ENCODE measurements at places on chromosomes 6 and 20. TPM values are rescaled to one million over a fixed set of nuclear protein-coding genes. Genes with fewer than 3 reads are reported as not detected.

DNA sequence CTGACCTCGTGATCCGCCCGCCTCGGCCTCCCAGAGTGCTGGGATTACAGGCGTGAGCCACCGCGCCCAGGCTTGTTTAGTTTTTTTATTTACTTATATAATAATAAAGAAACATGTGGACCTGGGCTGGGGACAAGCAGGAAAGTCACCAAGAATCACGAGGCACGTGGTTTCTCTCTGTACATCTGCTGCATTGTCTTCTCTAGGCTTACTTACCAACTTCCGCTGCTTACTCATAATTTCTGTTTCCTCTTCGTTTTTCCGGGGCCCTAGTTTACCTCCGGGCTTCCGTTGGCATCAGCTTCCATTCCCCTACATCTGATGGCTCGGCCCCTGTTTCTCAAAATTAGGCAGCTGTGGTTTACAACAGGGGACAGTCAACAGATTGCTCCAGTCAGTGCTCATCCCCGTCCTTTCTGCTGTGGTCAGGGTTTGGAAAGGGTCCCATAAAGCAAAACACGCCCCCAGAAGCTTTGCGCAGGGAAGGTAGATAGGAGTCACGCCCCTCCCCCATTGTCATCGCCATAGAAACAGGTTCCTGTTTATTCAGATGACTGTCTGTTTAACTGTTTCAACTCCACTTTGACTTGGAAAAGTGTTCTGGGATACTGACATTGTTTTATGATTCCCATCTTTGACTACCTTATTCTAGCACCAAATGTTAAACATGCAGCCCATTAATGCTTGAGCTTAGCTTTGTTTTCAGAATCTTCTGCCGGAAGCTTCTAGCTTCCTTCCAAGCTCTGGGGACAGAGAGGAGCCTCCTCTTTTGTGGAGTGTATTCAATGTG, 31.9 kb upstream of the TXLNB start:
- DNase-seq = peak; percentile 86

DNA sequence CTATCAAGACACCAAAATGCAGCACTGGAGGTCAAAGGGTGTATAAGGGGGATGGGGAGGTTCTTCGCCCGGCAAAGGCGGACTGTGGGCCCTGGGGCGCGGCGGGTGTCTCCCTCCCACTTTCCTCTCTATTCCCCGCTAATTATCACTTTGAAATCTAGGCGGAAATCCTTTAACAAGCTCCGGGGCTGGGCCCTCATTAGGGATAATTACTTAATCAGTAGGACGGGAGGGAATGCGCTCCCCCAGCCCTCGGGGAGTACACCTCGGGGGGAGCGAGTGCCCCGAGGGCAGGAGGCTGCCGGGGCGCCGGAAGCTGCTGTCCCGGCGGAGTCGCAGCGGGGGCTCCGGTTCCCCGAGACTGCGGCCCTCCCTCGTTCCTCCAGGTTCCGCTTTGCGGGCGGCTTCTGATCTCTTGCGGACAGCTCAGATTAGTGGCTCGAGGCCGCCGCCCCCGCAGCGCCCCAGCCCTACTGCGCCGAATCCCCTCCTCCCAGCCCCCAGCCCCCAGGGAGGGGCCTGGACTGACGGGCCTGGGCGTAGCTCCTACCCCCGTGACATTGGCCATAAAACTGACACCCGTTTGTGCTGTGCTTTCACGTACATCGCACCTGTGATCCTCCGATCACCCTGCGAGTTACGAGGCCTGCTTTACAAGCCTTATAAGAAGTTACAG, 14.7 kb downstream of the MUCL3 start:
- DNase-seq = peak; percentile 85

DNA sequence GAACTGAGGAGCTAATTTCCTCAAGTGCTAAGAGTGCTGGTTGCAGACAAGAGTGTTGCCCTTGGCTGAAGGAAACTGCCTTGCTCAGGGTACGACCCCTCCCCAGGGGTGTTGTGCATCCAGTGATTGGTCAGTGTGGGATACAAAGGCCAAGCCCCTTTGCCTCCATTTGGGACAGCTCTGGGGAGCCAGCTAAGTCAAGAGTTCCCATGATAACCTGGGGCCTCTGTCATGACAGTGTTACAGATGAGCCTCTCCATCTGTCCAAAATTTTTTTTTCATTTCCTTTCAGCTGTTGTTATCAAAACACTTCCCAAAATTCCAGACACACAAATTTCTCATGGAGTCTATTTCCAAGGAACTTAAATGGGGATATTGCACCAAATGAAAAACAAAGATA, 93.3 kb downstream of the HS3ST5 start:
- DNase-seq = no peak

- no peak for DNase-seq
These were observed 151.1 kb downstream of the KHDC1L start for GRCh38 chr6:73074175-73074574.

- peak; percentile 64 for DNase-seq
These were observed 54.4 kb upstream of the ZNF337 start for GRCh38 chr20:25750765-25751696.

GRCh38 chr6:161919691-161920090, 645.8 kb upstream of the AGPAT4 start:
- no peak for DNase-seq

GRCh38 chr6:82045965-82046756, 201.4 kb downstream of the IBTK start:
- DNase-seq = no peak

GRCh38 chr6:21885532-21886114, 292.1 kb downstream of the SOX4 start:
- DNase-seq = no peak

- no peak for DNase-seq
These were observed 5.9 kb downstream of the DLL1 start for GRCh38 chr6:170284866-170285469.

- DNase-seq = no peak
These were observed 508.3 kb upstream of the SOX4 start for GRCh38 chr6:21085211-21085610.

DNA sequence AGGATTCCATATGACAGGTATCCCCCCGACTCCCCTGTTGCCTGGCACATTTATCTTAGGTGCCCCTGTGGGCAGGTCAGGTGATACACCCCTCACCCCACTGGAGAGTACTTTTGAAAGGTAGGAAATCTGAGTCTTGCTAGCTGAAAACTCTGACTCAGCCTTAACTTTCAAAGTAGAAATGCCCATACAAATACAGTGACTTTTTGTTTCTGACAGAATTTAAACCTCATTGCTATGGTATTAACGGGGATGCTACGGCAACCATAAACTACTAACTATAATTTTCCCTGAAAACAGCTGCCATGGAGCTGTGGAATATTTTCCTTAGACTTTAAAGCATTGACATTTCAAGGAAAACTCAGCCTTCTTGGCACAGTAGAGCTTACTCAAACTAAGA, 536.0 kb downstream of the RFPL4B start:
- DNase-seq = no peak

- no peak for DNase-seq
These were observed 36.7 kb downstream of the MARCKS start for GRCh38 chr6:113893866-113894265.

DNA sequence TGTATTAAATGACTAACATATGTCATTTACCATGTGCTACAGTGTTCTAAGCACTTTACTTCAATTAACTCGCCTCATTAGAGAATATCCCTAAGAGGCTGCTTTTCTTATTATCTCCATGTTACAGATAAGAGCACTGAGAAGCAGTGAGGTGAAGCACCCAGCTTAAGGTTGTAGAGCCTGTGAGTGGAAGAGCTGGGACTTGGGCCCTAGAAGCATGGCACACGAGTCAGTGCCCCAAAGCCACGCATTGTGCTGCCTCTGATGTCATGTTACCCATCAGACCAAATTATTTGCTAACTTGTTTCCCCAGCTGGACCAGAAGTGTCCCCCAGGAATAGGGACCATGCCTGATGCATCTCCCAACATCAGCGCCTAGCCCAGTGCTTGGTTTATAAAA, 34.1 kb downstream of the POFUT1 start:
- no peak for DNase-seq

GRCh38 chr6:89295981-89296380, 19.1 kb downstream of the GABRR2 start:
- DNase-seq = no peak

- DNase-seq = peak; percentile 58
These were observed at the start of gene AFDN for GRCh38 chr6:167826896-167827582. AFDN (plus strand) TSS chr6:167826911; CDS start chr6:167827133, 222 bp downstream.

The HTR1E gene
- total RNA-seq = 0.19 TPM

The MUC21 gene
- total RNA-seq = not detected

The NKX2-2 gene
- not detected for total RNA-seq

The PACSIN1 gene
- 6.2 TPM for total RNA-seq

The IMPG1 gene
- not detected for total RNA-seq

The TBXT gene
- total RNA-seq = not detected

The CAPN11 gene
- 1.7 TPM for total RNA-seq

Data from GM23338 (cell line).